ENCODE measurements at places on chromosomes 1 and 21.

DNA sequence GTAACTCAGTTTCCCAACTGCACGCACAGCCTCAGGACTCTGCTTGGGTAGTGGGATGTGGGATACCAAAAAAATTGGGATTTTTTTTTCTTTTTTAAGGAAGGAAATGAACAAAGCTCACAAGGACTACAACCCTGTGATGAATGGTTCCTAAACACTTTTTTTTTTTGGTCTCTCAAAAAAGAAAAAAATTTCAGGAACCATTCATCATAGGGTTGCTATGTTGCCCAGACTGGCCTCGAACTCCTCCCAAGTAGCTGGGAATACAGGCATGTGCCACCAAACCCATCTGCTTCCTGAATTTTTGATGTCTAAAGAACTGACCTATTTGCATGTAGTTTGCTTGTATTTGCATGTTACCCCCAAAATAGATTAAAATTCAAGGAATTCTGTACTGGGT, 6.8 kb downstream of the MINDY1 start:
- DNase-seq, result no peak

GRCh38 chr1:18573170-18573569, 57.5 kb upstream of the PAX7 start:
- DNase-seq, result no peak

DNA sequence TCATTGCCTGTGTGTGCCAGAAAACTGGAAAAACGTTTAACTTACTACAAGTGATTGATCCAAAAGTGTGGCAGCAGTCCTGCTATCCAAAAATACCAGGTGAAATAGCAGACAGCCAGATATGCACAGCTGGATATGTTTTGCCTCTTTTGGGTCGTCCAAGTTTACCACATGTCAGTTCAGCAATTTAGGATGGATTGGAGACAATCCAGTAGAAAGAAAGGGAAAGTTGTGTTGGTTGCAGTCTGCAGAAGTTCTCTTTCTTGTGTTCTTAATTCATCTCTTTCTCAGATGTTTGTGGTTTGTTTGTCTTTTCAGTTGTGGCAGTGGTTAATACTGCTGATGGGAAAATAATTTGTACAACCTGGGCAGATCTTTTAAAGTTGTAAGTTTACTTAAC, 645.0 kb downstream of the PTPRC start:
- no peak for DNase-seq

DNA sequence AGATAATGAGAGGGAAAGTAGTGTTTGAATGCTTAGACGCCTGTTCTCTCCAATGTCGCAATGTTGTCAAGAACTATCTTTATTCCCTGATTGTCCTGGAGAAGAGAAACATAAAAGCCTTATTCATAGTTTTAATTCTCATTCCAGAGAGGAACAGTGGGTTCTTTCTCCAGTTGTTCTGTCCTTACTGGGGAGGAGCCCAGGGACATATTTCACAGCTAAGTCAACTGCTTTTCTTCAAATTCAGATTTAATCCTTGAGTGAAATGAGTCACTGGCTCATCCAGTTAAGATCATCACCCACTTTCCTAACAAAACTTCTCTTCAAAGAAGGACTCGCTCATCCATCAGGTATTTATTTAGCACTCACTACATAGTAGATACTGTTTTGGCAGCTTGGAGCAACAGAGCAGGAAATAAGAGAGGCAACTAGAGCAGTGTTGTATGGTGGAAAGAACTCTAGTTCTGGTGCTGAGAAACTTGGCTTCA, 365.7 kb upstream of the USP24 start:
- no peak for DNase-seq
